ENCODE measurements at places on chromosomes 13 and 19. TPM values are rescaled to one million over a fixed set of nuclear protein-coding genes. Genes with fewer than 3 reads are reported as not detected.

- peak overlapping the region; percentile 87 for H3K27ac ChIP-seq
- peak overlapping the region; percentile 51 for H3K4me3 ChIP-seq
- DNase-seq: peak; percentile 92
Measured at GRCh38 chr13:76937281-76937820, 11.0 kb upstream of the ACOD1 start.

DNA sequence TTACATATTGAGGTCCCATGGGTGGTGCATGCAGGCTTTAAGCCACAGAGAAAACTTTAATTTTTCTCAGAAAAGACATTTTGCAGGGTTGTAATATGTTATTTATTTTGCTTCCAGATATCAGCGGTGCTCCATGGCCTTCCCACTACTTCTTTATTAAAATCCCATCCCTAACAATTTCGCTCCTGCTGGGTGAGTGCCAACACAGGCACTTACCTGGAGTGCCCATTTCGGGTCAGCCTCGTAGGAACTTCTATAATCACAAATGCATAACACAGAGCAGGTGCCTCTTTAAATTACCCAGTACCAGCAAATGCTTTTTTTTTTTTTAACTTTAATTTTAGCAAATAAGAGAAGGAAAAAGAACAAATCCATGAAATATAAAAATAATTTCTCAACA, 86.4 kb downstream of the EFNB2 start:
- H3K36me3 ChIP-seq: no peaks in the 10 kb centered on the region
- H3K27me3 ChIP-seq: peaks cover 20% of the 10 kb centered on the region
- H3K4me3 ChIP-seq: no peak overlapping the region
- DNase-seq: no peak
- no peak overlapping the region for H3K27ac ChIP-seq
- H3K4me1 ChIP-seq: peaks cover 11% of the 10 kb centered on the region

- peaks cover 32% of the 10 kb centered on the region for H3K4me1 ChIP-seq
- no peaks in the 10 kb centered on the region for H3K27me3 ChIP-seq
- H3K4me3 ChIP-seq: peak overlapping the region; percentile 34
- H3K36me3 ChIP-seq: peaks cover 30% of the 10 kb centered on the region
- no peak for DNase-seq
Measured at GRCh38 chr19:46944123-46944748, 75.4 kb upstream of the NPAS1 start.

The PSG6 gene
- 1.1 TPM for total RNA-seq

DNA sequence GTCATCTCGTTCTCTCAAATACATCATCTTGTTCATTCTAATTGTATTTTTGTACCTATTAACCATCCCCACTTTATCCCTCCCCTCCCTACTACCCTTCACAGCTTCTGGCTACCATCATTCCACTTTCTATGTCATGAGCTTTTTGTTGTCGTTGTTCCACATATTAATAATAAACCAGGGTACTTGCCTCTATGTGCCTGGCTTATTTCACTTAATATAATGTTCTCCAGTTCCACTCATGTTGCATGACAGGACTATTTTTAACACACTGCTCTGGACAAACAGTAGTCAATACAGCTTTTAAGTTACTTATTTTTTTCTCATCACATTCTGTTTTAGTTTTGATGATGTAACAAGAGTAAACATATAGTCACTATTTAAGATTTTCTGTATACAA, 872.3 kb downstream of the SLITRK1 start:
- no peak overlapping the region for H3K4me3 ChIP-seq
- H3K27me3 ChIP-seq: no peaks in the 10 kb centered on the region
- no peak for DNase-seq
- H3K27ac ChIP-seq: no peak overlapping the region

DNA sequence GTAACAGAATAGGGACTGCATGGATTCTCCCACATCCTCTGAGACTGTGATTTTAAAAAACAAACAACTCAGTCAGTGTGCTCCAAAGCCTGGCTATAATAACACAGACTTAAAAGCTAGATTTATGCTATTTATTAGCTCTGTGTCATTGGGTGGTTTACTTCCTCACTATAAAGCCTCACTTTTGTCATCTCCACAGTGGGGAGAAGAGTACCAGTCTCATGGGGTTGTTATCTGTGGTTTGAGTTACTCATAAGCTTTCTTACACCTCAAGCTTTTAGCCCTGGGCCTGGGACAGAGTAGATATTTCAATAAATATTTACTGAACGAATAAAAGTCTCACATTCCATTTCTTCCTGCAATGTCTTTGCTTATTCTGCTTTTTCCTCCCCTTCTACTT, 5.3 kb downstream of the RNASEH2B start:
- no peak overlapping the region for H3K4me3 ChIP-seq
- peaks cover 39% of the 10 kb centered on the region for H3K4me1 ChIP-seq
- no peaks in the 10 kb centered on the region for H3K27me3 ChIP-seq
- no peak overlapping the region for H3K27ac ChIP-seq
- no peak for DNase-seq

GRCh38 chr19:45049073-45049736, 10.4 kb downstream of the CLASRP start:
- no peak overlapping the region for H3K4me3 ChIP-seq
- peaks cover 24% of the 10 kb centered on the region for H3K4me1 ChIP-seq
- H3K27ac ChIP-seq: peak overlapping the region; percentile 29
- peaks cover 9% of the 10 kb centered on the region for H3K36me3 ChIP-seq

GRCh38 chr19:17766543-17767131, 15.4 kb downstream of the FCHO1 start:
- no peak overlapping the region for H3K27ac ChIP-seq
- peaks cover 8% of the 10 kb centered on the region for H3K4me1 ChIP-seq
- peak; percentile 60 for DNase-seq
- peak overlapping the region; percentile 56 for H3K4me3 ChIP-seq
- peaks cover 5% of the 10 kb centered on the region for H3K27me3 ChIP-seq

DNA sequence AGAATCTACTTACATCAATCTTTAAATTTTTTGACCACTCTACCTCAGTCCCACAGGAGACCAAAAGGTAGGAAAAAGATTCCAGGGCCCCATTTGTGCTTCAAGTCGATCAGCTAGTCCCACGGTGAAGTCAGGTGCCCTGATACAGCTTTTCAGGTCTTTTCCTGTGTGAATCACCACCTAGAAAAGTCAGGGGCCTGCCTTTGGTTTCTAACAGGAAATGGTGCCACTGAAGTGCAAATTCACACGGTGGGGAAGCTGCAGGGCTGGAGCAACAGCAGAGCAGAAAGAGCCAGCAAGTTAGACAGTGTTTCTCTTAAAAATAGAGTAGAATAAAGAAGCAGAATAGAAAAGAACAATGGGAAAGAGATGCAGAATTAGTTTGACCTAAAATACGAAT, 107.5 kb downstream of the KLF12 start:
- H3K4me3 ChIP-seq: no peak overlapping the region
- peaks cover 20% of the 10 kb centered on the region for H3K4me1 ChIP-seq
- peaks cover 21% of the 10 kb centered on the region for H3K36me3 ChIP-seq
- peaks cover 1% of the 10 kb centered on the region for H3K27me3 ChIP-seq

DNA sequence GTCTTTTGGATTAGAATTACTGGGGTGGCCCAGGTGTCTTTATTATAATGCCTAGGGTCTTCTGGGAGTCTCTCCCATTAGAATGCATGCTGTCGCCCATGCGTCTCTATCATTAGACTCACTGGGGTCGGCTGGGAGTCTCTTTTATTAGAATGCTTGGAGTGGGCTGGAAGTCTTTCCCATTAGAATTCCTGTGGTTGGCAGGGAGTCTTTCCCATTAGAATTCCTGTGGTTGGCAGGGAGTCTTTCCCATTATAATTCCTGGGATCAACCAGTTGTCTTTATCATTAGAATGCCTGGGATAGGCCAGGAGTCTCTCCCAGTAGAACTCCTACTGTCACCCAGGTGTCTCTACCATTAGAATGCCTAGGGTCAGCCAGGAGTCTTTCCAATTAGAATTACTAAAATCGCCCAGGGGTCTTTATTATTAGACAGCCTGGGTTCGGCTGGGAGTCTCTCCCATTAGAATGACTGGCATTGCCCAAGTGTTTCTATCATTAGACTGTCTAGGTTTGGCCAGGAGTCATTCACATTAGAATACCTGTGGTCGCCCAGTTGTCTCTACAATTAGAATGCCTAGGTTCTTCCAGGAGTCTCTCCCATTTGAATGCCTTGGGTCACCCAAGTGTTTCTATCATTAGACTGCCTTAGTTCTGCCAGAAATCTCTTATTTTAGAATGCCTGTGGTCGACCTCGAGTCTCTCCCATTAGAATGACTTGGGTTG, 1558.5 kb downstream of the UQCRFS1 start:
- peaks cover 3% of the 10 kb centered on the region for H3K36me3 ChIP-seq
- H3K4me1 ChIP-seq: no peaks in the 10 kb centered on the region

DNA sequence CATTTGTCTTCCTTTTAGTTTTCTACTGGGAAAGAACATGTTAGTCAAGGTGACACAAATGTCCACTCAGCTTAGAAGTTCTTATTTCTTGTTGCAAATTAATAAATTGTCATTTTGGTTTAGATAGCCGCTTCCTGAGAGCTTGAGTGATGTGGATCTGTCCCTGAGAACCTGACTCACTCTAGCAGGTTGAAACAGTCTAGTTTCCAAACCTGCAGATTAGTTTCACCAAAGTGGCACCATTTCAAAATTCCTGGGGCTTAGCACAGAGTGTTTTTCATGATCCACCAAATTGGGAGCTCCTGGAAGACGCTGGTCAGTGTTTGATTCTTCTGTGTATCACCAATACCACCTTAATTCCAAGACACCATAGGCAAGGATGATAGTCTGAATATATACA, 119.4 kb upstream of the TSC22D1 start:
- no peak overlapping the region for H3K27ac ChIP-seq
- H3K4me3 ChIP-seq: no peak overlapping the region
- no peak for DNase-seq
- peaks cover 1% of the 10 kb centered on the region for H3K27me3 ChIP-seq
- H3K36me3 ChIP-seq: no peaks in the 10 kb centered on the region
- peaks cover 5% of the 10 kb centered on the region for H3K4me1 ChIP-seq

The KRI1 gene
- 16.1 TPM for total RNA-seq

The WDR88 gene
- total RNA-seq: not detected

GRCh38 chr13:107441279-107441678, 774.1 kb downstream of the LIG4 start:
- no peak overlapping the region for H3K4me3 ChIP-seq
- H3K27me3 ChIP-seq: peaks cover 2% of the 10 kb centered on the region
- H3K27ac ChIP-seq: no peak overlapping the region
- H3K36me3 ChIP-seq: no peaks in the 10 kb centered on the region

The ZNF541 gene
- total RNA-seq: not detected

GRCh38 chr19:632579-633067, 714 bp downstream of the POLRMT start:
- H3K36me3 ChIP-seq: peaks cover 11% of the 10 kb centered on the region
- H3K27ac ChIP-seq: peak overlapping the region; percentile 92
- peaks cover 7% of the 10 kb centered on the region for H3K27me3 ChIP-seq
- peak overlapping the region; percentile 96 for H3K4me3 ChIP-seq
- peaks cover 15% of the 10 kb centered on the region for H3K4me1 ChIP-seq

The ATP12A gene
- not detected for total RNA-seq

DNA sequence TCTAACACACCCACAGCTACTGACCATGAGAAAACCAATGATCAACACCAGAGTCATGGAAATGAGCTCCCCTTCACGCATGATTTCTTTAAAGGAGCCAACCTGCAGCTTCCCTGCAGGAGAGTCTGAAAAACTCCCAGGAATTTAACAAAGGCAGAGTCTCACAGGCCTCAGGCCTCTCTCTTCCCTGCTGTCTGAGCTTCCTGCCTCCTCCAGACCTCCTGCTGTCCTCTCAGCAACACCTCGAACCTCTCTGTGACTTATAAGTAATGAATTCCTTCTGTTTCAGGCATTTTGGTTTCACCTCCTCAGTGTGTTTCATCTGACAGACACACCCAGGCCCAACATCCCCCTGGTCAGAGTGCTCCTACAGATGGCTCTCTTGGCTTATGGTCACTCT, 1044.4 kb downstream of the UQCRFS1 start:
- peaks cover 23% of the 10 kb centered on the region for H3K36me3 ChIP-seq
- no peaks in the 10 kb centered on the region for H3K27me3 ChIP-seq
- no peak overlapping the region for H3K4me3 ChIP-seq

The CYP2A7 gene
- total RNA-seq: not detected

DNA sequence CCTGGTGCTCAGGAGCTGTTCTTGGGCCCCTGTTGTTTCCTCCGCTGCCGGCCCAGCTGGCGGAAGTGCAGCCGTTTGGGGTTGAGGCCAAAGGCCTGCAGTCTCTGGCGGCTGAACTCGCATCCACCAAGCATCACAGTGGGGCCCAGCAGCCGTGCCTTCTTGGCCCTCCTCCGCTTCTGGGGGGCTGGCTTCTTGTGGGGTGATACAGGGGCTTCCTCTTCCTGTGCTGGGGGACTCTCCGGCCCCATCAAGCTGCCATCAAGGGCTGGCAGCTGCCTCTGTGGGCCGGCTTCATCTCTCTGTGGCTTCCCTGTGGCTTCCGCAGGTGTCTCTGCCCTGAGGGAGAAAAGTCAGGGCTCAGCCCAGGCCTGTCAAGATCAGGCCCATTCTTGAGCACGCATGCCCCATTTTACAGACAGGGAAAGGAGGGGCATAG, 10.3 kb downstream of the ATG4D start:
- peaks cover 2% of the 10 kb centered on the region for H3K27me3 ChIP-seq
- no peak overlapping the region for H3K27ac ChIP-seq
- H3K4me1 ChIP-seq: no peaks in the 10 kb centered on the region
- H3K36me3 ChIP-seq: peaks cover 28% of the 10 kb centered on the region
